Motor neuron (in vitro differentiated cells): ENCODE measurements at places on chromosomes 2 and 18. TPM values are rescaled to one million over a fixed set of nuclear protein-coding genes. Genes with fewer than 3 reads are reported as not detected.
A peak's percentile ranks its signal among the peaks of the same experiment; 100 is the strongest.

The KIF1A gene
- 130 TPM in 2 replicates for total RNA-seq

The CXCR1 gene
- 0.28 and 0.34 TPM in 2 replicates for total RNA-seq

The ADGRF3 gene
- 0.63 and 1.8 TPM in 2 replicates for total RNA-seq

The TRIM54 gene
- total RNA-seq: 0.49 and 0.96 TPM in 2 replicates

The COL4A3 gene
- 0.46 and 0.78 TPM in 2 replicates for total RNA-seq

The GPR45 gene
- 0.29 and 1.6 TPM in 2 replicates for total RNA-seq

The CYS1 gene
- 0.23 and 0.50 TPM in 2 replicates for total RNA-seq

The MROH2A gene
- 0.31 TPM in 1 of 2 replicates, not detected in the other for total RNA-seq

GRCh38 chr18:51668101-51668500, 470.6 kb upstream of the MEX3C start:
- ATAC-seq: peak; percentile 77

DNA sequence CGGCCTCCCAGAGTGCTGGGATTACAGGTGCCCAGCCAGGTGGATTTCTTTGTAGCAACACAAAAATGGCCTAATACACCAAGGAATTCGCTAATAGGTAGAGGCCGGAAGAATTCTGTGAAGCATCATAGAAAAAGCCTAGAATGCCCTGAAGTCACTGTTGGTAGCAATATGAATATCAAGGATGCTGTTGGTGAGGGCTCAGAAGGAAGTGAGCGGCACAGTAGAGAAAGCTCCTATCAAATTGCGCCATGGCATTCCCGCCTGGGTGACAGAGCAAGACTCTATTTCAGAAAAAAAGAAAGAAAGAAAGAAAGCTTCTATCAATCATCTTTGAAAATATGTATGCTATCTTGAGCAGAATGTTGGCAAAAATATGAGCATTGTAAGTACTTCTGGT, 23.8 kb downstream of the GALNT5 start:
- no peak for ATAC-seq

DNA sequence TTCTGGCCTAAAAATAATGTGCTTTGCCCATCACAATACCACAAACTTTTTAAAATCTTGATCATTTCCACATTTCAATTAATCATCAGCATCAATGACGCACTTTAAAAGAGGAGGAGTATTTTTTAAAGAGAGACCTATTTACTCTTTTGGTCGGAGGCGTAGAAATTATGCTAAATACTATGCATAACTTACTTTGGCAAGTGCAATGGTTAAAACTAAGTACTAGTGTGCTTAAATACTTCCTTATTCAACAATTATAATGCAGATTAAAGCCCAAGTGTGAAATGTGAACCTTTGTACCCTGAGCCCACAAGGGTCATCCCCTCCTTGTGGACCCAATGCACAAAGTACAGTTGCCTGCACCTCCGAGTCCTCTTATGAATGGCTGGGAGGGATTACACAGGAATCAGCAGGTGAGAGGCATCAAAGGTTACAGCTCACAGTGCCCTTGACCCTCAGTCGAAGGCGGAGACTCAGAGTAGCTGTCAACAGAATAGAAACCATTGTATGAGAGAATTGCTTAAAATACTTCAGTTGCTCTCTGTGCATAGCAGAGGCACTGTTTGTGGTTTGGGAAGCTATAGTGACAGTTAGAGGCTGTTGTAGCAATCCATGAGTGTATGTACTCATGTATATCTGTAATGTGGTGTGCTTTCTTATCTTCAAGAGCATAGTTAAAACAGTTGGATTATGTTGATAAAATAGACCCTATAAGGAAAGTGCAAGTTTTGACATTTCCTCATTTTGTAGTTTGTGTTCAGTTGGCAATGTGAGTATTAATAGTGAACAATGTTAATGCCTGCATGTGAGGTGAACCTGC, 151.7 kb upstream of the ITGA4 start:
- no peak for ATAC-seq

DNA sequence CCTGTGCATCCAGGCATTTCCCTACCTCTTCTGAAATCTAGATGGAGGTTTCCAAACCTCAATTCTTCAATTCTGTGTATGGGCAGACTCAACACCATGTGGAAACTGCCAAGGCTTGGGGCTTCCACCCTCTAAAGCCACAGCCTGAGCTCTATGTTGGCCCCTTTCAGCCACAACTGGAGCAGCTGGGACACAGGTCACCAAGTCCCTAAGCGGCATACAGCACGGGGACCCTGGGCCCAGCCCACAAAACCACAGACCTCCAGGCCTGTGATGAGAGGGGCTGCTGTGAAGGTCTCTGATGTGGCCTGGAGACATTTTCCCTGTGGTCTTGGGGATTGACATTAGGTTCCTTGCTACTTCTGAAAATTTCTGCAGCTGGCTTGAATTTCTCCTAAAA, 255.4 kb downstream of the TDRD15 start:
- no peak for ATAC-seq

- no peak for ATAC-seq
Observed at GRCh38 chr2:178386986-178387597, 63.9 kb downstream of the PRKRA start.

DNA sequence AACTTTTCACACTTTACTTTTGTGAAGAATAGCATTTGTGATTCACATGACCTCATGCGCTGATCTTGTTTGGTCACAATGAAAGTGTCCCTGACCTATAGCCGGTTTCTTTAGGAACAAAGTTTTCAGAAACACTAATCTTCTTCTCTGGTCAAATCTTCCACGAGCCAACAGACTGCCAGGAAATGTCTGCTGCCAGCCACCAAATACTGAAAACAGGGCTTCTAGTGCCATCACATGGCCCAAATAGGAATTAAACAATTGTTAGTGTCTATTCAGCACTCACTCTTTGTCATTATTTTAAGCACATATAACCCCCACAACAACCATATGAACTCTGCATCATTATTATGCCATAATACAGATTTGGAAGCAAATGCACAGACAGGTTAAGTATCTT, 286.5 kb upstream of the SYT4 start:
- ATAC-seq: peak; percentile 53

- no peak for ATAC-seq
Observed at GRCh38 chr2:221442128-221442527, 130.0 kb downstream of the EPHA4 start.

DNA sequence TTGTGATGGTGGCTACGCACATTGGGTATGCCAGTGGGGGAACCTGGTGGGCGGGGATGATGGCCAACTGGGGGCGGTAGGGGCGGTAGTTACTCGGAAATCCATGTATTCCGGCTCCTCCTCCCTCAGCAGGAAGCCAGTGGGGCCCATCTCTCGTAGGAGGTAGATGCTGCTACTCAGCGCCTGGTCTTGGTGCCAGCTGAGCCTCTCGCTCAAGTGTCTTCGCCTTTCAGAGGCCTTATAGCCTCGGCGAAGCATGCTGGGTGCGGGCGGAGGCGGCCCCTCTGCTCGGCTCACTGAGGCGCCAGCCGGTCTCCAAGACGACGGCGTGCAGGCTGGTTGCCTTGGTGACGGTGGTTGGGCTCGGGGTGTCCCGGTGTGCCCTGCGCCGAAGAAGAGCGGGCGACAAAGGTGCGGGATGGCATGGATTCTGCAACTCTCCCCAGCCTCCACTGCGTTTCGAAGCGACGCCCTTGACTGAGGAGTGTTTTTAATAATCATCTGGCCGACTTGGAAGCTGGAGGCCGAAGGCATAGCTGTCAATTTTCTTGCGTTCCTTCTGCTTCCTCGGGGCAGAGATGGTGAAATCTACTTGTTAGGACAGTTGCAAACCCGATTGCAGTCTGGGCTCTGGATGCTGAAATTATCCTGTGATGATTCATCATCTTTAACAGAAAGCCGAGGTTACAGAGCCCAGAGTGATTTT, at the start of gene ZSWIM2:
ZSWIM2 (minus strand) TSS at position 298 of the 706 bp plus-strand sequence; CDS start at position 258, 40 bp downstream.
- peak; percentile 92 for ATAC-seq

- no peak for ATAC-seq
Observed at GRCh38 chr18:36337679-36338402, 40.3 kb downstream of the FHOD3 start.

DNA sequence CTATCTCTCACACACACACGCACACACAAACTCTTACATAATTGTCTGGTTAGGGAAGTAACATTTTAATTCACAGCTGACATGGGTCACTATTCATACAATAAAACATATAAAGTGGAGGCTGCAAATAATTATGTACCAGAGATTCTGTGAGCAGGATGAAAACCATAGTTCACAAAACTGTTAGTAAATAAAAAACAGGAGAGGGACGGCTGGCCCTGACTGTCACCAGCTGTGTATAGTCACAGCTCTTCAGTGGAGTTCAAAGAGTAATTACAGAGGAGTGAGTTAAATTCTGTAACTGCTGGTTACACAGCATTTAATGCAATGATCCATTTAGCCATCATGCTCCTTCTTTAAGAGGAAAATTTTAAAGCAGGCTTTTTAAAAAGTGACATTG, 76.9 kb downstream of the NRXN1 start:
- ATAC-seq: peak; percentile 58

- ATAC-seq: no peak
Observed at GRCh38 chr2:220365023-220365422, 737.6 kb downstream of the SLC4A3 start.

- ATAC-seq: no peak
Observed at GRCh38 chr2:47782381-47782670, 619 bp upstream of the MSH6 start.

DNA sequence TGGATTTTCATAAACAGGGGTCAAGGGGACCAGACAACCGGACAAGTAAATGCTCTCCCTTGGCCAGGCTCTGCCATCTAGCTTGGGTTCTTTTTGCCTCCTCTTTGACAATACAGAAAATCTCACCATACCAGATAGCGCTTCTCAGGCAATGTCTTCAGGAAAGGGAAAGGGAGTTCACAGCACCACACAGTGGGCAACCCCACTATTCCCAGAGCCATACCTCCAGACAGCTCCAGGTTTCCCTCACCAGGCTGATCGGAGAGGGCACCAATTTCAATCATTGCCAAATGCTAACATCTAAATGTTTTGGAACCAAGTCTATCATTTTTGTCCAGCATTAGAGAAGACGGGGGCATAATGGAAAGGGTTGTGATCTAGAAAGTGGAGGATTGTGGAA, 28.1 kb downstream of the CCDC68 start:
- no peak for ATAC-seq

- ATAC-seq: peak; percentile 89
Observed at GRCh38 chr2:239927424-239927981, 97.6 kb downstream of the NDUFA10 start.

- ATAC-seq: no peak
Observed at GRCh38 chr18:74567822-74568221, 29.8 kb upstream of the ZNF407 start.

DNA sequence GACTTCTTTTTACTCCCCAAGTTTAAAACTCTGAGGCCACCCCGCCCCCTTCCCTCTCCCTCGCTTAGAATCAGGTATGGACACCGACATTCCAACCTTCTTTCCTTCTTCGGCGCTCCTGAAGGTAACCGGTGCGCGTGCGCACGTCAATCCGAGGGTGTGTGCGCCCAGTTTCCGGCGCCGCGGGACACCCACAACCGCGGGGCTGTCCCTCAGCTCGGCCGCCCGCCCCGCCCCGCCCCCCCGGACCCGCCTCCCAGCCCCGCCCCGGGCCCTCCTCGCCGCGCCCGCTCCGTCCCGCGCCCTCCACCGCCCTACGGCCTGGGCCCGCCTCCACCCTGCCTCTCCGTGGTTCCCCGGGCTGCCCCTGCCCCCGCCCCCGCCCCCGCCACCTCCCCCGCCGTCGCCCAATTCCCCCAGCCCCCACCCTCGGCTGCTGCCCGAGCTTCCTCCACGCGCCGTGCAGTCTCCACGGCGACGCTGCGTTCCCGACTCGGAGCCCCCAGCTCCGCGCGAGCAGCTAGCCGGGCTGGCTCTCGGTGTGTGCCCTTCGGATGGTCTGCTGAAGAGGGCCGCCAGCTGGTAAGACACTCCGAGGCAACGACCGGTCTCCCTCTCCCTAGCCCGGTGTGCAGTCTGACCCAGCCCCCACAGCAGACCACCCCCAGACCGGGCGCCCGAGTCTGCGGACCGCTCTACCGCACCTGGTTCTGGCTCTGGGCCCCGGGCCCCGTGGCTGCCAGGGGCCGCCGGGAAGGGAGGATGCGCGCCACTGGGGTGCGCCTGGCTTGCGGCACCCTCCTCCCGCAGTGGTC, 635 bp downstream of the ERICH2 start:
- ATAC-seq: peak; percentile 92

- ATAC-seq: no peak
Observed at GRCh38 chr2:7976206-7976605, 705.6 kb upstream of the ID2 start.

DNA sequence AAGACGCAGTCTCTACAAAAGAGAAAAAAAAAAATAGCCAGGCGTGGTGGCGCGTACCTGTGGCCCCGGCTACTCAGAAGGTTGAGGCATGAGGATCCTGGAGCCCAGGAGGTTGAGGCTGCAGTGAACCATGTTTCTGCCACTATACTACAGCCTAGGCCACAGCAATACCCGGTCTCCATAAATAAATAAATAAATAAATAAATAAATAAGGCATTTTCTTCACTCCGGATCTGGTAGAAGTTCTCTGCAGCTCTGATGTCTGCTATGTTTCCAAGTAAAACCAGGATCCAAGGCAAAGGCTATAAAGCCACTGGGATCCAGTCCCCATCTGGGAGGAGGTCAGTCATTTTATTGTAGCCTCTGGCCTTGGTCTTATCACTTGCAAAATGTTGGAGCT, 15.5 kb downstream of the NFE2L2 start:
- ATAC-seq: no peak

GRCh38 chr2:207724113-207724512, 12.7 kb downstream of the CCNYL1 start:
- ATAC-seq: no peak

GRCh38 chr2:234191819-234192407, 141.4 kb downstream of the SPP2 start:
- no peak for ATAC-seq

DNA sequence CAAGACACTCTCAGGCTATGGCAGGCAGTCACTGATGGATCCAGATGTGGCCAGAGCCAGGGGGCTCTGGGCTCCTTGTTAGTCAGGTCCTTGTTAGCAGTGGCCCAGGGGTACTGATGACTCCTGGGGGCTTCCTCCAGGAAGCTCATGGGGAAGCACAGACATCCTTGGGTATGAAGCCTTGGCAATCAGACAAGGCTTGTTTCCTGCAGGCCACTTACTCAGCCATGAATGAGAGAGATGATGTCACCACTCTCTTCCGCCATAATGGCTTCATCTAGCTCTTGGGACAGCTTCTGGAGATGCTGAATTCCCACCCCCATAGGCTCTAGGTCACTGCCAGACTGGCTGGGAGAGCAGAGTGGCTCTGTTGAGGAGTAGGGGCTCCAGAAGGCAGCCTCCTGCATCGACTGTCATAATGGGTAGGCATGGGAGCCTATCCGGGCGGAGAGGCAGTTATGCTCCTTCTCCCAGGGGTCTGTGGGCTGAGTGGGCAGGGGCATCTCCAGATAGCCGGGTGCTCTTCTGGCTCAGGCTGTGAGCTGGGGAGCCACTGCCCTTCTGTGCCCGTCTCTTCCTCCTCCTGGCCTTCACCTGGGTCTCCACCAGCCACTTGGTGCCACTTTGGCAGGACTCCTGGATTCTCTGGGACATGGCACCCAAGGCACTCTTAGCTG, 40.2 kb upstream of the BMPR2 start:
- ATAC-seq: no peak

- no peak for ATAC-seq
Observed at GRCh38 chr2:38152035-38152434, 76.1 kb upstream of the CYP1B1 start.
